ENCODE measurements at places on chromosomes 12 and 14.

GRCh38 chr14:70714055-70714550 is 72.4 kb downstream of the TTC9 start:
- DNase-seq = peak; percentile 18

DNA sequence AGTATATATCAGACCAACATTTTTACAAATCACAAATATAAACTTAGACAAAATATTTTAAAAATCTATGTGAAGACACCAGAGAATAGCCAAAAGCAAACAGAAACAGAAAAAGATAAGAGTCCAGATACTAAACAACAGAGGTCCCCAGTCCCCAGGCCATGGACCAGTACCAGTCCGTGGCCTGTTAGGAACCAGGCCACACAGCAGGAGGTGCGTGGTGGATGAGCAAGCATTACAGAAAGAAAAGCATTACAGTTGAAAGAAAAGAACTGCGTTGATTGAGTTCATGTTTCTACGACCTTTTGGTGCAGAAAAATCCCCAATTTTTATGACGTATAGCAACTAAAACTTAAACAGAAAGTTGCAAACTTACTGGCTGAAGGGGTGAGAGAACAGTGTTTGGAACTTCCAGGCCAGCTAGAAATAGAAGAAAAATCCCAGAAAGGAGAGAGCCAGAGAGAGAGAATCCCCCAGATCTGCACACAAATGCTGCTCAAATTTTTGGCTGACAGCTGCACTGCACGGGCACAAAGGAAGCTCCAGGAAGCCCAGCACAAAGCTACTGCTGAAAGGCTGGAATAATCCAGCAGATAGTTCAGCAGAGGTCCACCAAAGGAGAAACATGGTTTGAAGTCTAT is 159.6 kb upstream of the C14orf180 start:
- no peak for DNase-seq

DNA sequence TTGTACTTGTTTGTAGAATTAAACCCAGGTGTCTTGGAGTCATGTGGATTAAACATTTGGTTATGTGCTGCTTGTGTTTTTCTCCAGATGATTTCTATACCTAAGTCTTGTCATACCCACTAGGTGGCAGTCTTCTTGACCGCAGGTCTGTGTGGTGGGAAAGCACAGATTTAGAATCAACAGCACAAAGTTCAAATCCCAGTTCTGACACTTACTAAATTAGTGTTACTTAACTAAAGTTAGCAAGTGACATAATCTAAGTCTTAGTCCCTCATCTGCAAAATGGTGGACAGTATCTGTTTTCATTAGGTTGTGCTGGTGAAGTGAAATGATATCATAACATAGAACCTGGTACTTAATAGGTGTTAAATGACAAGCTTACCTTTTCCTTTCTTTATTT is 151.0 kb upstream of the ARHGAP5 start:
- peak; percentile 7 for DNase-seq

DNA sequence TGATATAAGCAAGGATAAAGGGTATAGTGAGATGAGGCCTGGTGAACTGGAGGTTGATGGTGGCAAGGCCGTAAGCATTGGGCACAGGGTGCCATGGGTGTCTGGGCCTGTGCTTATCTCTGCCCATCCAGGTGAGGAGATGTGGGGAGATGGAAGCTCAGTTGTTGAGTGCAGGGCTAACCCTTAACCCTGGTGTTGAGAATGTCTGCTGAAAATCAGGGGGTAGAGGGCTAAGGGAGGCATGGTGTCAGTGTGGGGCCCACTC is 86.1 kb downstream of the SYNE2 start:
- DNase-seq = no peak

DNA sequence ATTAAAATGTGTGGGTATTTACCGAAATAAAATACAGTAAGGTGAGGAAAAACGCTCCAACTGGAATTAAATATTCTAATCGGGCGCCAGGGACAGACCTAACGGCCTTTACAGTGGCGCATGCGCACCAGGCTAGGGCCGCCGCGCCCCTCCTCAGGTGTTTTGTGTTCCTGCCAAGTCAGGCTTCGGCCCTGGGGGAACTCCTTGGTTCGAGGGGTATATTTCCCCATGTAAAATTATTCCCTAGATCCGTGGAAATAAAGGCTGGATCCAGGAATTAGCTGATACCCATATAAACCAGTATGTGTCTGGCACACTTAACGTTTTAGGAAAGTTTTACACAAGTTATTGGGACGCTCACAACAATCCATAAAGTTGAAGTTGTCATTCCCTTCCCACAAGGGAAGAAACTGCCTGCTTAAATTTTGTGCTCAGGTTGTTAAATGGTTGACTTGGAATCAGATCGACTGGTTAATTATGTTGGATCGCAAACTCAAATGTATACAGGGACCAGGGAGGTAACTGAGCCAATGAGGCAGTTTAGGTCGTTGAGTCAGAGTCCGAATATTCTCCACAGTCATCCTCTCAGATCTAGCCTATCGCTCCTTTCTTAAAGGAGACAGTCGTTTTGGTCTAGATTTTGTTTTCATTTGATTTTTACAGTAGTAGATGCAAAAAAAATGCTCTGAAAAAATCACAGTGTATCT is 621 bp upstream of the ANAPC7 start:
- DNase-seq = peak; percentile 53

DNA sequence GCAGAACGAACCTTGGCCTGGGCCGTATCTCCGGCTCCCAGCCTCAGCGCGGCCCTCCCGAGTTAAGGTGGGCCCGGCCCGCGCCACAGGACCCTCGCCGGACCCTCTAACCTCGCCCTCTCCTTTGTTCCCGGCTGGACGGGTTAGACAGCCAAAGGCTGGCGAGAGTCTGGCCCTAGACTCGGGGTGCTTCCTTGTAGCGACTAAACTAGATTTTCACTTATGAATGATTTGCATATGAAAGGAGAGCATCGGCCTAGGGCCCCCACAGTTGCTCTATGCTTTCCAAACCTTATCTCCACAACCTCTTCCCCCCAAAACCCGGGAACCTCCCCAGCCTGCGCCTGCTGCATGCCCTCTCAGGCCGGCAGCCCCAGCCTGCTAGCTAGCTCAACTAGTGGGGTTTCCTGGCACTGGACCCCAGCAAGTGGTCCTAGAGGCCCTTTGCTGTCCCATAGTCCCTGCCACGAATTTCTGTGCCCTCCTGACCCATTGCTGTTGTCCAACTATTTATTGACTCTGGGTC is 2.0 kb downstream of the HOXC5 start:
- DNase-seq = no peak

GRCh38 chr12:561908-562593 is 101.2 kb downstream of the NINJ2 start:
- DNase-seq = no peak

- no peak for DNase-seq
Observed at GRCh38 chr14:24347134-24347533, 7.3 kb upstream of the RIPK3 start.

- peak; percentile 58 for DNase-seq
Observed at GRCh38 chr12:129298921-129299320, 445.6 kb downstream of the GLT1D1 start.

GRCh38 chr14:99850709-99851108 is 57.5 kb downstream of the EML1 start:
- no peak for DNase-seq

- DNase-seq = no peak
Observed at GRCh38 chr12:32874078-32874477, 22.5 kb downstream of the PKP2 start.

DNA sequence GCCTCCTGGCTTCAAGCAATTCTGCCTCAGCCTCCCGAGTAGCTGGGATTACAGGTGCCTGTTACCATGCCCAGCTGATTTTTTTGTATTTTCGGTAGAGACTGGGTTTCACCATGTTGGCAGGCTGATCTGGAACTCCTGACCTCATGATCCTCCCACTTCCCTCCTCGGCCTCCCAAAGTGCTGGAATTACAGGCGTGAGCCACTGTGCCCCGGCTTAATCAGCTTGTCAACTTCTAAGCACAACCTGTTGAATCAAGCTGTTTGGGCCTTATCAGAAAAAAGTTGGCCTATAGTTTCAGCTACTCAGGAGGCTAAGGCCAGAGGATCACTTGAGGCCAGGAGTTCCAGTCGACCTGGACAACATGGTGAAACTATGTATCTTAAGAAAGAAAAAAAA is 7.9 kb downstream of the MARK3 start:
- DNase-seq = no peak

DNA sequence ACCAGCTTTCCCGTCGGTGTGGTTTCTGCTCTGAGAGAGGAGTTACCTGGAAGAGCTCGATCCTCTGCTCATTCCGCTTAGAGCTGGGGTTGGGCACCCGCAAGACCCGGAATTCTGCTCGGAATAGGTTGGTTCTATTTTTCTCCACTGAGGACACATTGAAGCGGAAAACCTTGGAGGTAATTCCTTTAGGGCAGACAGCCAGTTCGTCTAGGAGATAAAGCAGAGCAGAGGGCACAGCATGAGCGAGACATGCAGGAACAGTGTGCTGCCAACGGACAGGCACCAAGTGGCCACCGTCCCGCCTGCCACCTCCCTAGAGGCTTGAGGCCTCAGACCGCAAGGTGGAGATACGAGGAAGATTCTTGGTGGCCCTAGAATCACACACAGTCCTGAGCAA is 10.3 kb downstream of the TGFB3 start:
- no peak for DNase-seq

GRCh38 chr14:66509874-66510273 is 1.9 kb downstream of the GPHN start:
- DNase-seq = no peak

DNA sequence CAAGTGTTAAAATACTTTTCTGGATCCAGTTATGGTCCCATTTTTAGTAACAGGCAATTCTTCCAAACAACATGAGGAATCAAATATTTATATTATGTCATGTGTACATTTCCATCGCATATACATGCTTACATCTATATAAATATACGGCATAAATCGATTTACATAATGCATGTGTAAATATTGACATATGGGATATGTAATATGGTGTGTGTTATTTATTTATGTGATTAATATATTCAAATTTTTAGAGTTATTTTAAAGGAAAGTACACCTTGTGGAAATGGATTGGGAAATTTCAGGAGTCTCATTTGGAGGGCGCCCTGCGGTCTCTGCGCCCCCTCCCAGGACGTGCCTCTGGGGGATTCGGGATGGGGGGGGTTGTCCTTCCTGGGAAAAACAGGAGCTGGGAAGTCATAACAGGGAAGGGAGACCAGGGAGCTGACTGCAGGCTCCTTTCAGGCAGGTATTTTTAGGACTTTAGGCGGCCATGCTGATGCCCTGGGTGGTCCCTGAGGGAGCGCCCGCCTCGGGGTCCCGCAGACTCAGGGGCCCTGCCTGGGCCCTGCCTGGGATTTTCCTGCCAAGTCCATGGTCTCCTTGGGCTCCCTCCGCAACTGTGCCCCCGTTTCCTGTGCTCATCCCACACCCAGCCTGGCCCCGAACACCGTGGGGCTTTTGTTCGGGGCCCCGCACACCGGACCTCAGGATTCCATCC is 82.7 kb upstream of the SFSWAP start:
- DNase-seq = no peak

- DNase-seq = no peak
Observed at GRCh38 chr12:79674629-79675028, 16.1 kb downstream of the PAWR start.

- no peak for DNase-seq
Observed at GRCh38 chr14:91356181-91356763, 61.3 kb downstream of the CCDC88C start.

GRCh38 chr12:58819985-58820384 is 100.3 kb downstream of the LRIG3 start:
- DNase-seq = no peak

DNA sequence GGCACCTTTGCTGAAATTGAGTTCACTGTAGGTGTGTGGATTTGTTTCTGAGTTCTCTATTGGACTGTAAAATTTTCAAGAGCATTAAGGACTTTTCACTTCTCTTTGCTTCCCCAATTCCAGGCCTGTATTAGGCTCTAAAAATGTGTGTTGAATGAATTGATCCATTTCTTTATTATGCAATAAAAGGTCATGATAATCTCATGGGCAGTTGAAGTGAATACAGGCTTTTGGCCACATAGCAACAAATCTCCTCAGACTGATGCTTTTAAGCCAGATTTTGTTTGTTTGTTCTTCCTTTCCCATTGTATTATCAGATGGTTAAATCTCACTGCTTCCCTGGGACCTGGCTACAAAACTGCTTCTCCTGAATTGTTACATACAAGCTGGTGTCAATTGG is 258.0 kb upstream of the FAR2 start:
- DNase-seq = no peak

DNA sequence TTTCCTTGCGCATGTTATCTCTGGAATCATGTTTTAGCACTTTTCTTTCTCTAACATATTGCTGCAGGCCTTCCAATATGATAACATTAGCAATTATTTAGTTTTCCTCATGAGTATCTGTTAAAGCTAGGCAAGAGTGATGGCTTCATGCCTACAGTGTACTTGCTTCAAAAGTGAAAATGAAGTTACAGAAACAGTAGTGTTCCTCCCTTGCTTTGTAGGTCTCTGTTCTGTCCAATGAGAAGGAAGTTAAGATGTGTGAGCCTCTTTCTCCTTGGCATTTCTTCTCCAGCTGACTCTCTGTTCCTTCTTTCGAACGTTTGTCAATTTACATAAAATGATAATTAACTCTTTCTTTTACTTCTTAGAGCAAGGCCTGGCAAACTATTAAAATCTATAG is 22.2 kb downstream of the LRRIQ1 start:
- no peak for DNase-seq

GRCh38 chr14:31241450-31242114 is 34.0 kb upstream of the HECTD1 start:
- DNase-seq = no peak

DNA sequence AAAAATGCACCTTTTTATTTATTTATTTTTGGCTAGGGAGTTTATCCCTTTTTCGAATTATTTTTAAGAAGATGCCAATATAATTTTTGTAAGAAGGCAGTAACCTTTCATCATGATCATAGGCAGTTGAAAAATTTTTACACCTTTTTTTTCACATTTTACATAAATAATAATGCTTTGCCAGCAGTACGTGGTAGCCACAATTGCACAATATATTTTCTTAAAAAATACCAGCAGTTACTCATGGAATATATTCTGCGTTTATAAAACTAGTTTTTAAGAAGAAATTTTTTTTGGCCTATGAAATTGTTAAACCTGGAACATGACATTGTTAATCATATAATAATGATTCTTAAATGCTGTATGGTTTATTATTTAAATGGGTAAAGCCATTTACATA is 14.9 kb upstream of the SNAPC1 start:
- DNase-seq = no peak

- no peak for DNase-seq
Observed at GRCh38 chr14:62206456-62206855, 444.2 kb downstream of the SNAPC1 start.

DNA sequence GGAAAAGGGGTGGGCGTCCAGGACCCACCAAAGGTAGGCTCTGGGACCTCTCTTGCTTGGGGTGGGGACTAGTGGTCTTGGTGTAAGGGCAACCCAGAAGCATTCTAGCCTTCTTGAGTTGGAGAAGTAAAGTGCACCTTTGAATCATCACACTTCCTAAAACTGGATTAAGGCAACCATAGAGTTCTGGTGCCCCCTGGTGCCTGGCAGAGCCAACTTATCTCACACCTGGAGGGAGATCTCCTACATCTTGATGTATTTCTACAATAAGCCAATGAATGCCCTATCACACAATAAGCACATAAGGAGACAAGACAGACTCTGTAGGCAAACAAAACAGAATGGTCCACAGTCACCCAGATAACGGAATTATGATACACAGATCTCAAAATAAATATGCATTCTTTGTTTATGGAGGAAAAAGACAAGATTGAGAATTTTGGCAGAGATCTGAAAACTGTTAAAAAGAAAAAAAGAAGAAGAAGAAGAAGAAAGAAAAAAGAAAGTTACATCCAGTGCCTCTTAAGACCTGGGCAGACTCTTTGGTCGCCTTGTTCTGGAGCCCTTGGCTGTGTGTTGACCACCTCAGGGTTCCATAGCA is 95.9 kb upstream of the PPP2R5C start:
- peak; percentile 20 for DNase-seq

- DNase-seq = peak; percentile 16
Observed at GRCh38 chr12:69834147-69834546, 9.1 kb downstream of the MYRFL start.
